ENCODE measurements at places on chromosomes 4 and X.

- no peak for DNase-seq
These were observed 1.0 kb upstream of the PGRMC1 start for GRCh38 chrX:119235051-119235511.

GRCh38 chr4:83171436-83172039 is 57.0 kb upstream of the PLAC8 start:
- DNase-seq: no peak

- no peak for DNase-seq
These were observed 5.5 kb upstream of the DCTD start for GRCh38 chr4:182922501-182923284.

- no peak for DNase-seq
These were observed 25.7 kb upstream of the MND1 start for GRCh38 chr4:153318696-153319320.

DNA sequence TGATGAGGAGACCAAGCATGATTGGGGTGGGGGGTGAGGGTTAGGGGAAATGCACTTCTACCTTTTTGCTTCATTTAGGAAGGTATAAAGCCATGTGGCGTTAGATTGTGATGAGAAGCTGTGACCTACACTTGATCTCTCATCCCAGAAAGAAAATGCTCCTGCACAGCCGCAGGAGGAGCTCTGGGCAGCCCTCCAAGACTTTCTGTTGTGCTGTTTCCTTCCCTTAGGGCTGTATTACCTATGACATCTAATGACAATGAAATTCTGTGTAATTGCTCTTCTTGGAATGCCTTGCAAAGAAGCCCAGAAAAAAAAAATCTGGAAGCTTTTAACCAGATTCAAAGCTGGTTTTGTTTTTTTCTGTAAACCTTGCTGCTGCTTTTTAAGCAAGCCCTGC is 13.4 kb downstream of the PRPS2 start:
- no peak for DNase-seq

DNA sequence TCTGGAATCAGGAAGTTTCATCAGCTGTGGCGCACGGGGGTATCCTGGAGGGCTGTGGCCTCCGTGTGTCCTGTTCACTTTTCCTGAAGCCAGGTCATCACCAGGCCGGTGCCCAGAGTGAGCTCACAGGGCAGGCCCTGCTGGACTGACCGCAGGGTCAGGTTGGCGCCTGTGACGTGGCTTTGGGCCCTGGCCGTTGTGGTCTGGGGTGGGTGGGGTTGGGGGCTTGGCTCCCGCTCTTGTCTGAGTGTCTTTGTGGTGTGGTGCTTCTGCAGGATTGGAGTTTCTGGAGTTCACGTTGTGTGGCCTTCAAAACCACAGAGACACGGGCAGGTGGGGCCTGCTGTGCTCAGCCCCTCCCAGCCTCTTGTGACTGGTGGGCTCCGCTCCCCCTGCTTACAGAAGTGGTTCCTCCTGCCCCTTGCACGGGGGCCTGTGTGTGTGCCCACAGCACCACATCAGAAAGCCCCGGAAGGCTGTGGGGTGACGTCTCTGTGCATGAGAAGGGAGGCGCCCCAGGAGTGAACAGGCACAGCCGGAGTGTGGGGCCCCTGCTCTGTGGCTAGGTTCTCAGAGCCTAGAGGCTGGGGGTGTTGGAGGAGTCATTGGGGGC is 9.5 kb downstream of the RGS12 start:
- no peak for DNase-seq

GRCh38 chr4:43990963-43991362 is 457.6 kb downstream of the KCTD8 start:
- no peak for DNase-seq

DNA sequence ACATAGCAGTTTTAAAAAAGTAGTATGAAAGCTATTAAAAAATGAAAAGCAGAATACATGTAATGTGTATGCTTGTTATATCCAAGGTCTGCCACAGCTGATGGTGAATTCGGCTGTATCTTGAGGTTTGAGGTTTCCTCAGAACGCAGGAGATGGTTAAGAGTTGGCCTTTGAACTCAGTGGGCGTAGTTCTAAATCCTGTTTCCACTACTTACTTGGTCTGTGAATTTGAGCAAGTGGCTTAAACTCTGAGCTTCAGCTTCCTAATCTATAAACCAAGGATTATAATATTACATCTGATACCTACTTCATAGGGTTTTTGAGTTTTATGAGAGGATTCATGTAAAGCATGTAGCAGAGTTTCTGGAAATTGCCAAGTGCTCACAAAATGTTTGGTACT is 125.2 kb downstream of the STIM2 start:
- no peak for DNase-seq

DNA sequence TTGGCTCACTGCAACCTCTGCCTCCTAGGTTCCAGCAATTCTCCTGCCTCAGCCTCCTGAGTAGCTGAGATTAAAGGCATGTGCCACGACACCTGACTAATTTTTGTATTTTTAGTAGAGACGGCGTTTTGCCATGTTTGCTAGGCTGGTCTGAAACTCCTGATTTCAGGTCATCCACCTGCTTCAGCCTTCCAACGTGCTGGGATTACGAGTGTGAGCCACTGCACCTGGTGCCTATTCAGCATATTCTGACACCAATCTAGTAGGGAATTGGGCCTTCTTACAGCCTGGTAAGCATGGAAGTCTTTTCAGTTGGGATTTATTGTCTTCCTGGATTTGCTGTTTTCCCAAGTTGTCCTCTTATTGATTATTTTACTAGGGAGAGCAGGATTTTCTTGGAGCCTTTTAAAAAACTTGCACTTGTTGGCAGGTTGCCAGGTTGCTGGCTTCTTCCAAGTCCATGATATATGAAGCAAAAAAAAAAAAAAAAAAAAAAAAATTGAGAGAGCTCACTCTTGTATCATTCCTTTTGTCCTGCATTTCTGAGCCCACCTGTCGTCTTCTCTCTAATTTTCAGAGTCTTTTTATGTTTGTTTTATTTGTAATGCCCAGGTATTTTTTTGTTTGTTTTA is 43.7 kb downstream of the TMPRSS11E start:
- no peak for DNase-seq

DNA sequence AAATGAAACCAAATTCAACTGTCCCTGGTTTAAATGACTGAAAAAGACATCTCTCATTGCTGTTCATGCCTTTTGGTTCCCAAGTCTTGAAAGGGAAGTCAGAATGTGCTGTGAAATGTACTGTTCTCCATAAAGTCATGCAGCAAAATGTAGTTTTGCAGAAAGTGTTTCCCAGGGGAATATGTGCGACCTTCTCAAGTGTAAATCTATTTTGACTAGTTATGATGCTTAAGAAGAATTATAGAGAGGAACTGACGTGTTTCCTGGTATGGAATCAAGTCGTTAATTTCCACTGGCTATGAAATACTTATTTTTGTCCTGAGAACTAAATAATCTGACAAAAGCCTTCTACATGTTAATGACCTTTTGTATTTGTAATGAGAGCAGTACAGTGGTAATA is 223.1 kb downstream of the CLCN4 start:
- DNase-seq: no peak

- no peak for DNase-seq
These were observed 302.4 kb upstream of the TACR3 start for GRCh38 chr4:104022226-104022625.

- DNase-seq: no peak
These were observed 18.4 kb upstream of the ZNF41 start for GRCh38 chrX:47501226-47502074.

DNA sequence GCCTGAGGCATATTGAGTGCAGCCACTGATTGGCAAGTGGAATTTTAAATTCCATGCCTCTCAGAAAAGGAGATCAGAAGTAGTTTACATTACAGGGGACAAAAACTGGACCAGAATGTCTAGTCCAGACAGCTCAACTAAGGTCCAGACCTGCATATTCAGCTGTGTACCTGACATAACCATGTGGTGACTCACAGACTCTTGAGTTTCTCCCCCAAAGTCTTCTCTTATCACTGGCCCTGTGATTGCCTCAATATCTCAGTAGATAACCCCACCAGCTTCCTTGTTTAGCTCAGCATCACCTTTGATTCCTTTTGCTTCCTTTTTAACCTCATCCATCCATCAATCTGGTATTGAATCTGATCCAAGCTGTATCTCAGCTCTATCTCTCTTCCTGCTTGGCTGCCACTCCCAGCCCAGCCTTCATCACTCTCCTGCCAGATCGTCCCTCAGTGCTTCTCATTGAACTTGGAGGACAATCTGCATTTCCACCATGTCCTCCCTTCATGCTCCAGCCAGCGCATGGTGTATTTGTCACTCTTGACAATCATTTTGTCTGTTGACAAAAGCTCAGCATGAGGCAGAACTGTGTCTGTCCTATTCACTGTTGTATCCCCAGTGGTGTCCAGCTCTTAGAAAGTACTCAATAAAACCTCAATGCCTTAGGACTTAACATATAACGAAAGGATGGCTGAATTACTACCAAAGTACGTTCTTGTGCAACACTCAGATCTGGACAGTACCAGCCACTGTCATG is 27.8 kb upstream of the SLC2A9 start:
- peak; percentile 12 for DNase-seq

DNA sequence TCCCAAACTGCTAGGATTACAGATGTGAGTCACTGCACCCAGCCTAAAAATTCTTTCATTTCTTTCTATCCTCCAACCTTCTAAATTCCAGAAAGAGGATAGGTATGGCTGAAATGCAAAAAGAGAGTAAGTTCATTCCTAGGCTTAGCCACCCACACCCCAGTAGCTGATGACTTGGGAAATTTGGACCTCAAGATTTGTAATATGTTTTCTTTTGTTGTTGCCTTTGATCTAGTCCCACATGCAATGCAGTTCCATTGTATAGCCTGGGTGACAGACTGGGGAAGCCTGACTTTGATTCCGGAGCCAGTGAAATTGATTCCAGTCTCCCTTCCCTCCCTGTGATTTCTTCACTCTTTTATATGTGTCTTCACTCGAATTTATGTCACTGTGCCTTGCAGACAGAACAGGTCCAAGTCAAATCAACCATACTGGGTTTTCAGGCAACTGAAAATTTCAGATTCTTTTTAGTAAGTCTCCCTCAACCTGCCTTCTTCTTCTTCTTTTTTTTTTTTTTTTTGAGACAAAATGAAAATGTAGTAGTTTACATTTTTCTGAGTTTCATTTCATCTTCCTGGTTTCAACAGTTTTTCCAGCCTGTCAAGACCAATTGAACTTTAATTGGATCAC is 176.2 kb upstream of the RBPJ start:
- DNase-seq: no peak

- DNase-seq: no peak
These were observed 254.5 kb upstream of the PPARGC1A start for GRCh38 chr4:24144381-24144780.

- no peak for DNase-seq
These were observed 537 bp downstream of the RBM10 start for GRCh38 chrX:47145395-47146120.

GRCh38 chr4:145041378-145041777 is 56.6 kb downstream of the ANAPC10 start:
- no peak for DNase-seq

DNA sequence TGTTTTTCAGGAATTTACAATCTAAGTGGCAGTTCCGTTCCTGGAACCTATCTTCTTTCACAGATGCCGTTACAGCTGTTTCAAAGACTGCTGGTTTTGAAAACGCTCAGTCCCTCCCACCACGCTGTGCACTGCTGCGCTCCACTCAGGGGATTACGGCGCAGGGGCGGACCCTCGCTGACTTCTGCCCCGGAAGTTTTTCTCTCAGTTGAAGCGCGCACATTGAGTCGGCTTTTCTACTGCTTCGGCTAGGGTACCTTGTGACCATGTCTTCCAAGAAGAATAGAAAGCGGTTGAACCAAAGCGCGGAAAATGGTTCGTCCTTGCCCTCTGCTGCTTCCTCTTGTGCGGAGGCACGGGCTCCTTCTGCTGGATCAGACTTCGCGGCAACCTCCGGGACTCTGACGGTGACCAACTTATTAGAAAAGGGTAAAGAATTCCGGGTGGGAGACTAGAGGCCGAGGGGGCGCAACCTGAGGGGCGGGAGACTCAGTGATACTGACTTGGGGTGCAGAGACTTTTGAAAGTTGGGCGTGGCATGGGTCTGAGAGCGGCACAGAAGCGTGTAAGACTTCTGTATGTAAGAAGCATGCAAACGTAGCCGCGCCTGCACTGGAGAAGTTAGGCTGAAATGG is 597 bp upstream of the NUDT6 start:
- DNase-seq: no peak

GRCh38 chr4:77159806-77160205 is 2.8 kb downstream of the CCNG2 start:
- DNase-seq: no peak

DNA sequence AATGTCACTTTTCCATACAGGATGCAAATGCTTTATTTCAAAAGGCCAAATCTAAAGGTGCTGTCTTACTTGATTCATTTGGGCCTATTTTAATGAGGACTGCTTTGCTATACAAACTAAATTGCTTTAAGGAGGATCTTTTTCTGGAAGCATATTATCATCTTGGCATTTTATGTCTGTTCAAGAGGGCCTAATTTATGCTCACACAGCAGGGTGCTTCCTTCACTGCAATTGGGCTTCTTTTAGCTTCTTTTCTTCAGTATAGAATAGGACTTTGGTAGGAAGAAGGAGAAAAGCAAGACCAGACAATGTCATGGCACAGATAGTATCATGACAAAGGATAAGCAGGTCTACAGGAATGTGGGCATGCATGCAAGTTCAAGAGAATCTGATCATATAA is 222.4 kb upstream of the ANKRD50 start:
- no peak for DNase-seq

GRCh38 chrX:149208307-149208706 is 296.8 kb downstream of the IDS start:
- DNase-seq: no peak

- no peak for DNase-seq
These were observed 302.1 kb downstream of the INPP4B start for GRCh38 chr4:142544039-142544438.

DNA sequence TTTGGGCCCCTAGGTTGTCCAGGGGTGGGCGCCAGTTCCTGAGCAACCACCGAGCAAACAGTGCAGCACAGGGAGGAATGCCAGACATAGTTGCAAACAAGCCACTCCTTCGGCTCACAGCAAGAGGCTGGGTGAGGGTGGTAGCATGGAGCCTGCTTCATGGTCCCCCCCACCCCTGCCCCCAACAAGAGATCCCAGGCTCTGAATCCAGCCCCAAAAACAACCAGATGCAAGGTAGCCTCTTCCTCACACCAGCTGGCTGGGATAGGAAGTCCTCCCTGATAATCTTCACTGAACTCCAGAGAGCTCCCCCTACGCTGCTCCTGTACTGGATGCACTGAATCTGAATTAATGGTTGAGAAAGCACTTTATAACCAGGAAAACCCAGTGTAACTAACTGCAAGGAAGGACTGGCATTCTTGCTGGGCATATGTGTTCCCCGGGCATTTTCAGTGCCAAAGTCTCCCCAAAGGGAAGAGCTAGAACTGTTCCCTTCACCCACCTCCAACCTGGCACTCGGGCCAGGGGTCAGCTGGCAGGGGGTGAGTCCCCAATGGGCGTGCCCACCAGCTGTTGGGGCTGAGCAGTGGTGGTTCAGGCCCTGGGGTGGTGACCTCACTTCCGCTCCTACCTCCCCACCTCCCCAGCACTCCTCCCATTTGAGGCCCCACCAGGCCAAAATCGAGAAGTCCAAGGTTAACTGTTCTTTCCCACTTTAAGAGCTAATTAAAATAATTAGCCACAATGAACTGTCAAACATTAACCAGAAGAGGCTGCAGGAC is 1.5 kb downstream of the ELF4 start:
- DNase-seq: no peak

- DNase-seq: no peak
These were observed 19.2 kb downstream of the PNMA6E start for GRCh38 chrX:153381684-153382532.

Measured in vagina (tissue), 2 donors.